ENCODE measurements at places on chromosomes 1 and 21.

DNA sequence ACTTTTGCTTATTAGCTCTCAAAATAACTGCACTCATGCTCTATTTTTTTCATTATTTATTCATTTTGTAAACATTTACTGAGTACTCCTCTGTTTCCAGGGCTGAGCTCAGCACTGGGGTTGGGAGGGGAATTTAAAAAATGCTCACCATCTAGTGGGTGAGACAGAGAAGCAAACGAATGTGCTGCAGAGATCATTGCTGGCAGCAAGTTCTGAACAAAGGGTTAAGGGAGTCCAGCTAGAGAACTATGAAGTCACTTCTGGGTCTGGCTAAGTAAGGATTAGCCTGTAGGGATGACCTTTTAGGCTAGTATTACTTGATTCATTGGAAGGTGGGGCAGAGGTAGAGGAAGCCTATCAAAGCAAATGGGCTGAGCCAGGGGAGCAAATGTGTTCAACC is 99.1 kb upstream of the ZNF644 start:
- no peak for DNase-seq

DNA sequence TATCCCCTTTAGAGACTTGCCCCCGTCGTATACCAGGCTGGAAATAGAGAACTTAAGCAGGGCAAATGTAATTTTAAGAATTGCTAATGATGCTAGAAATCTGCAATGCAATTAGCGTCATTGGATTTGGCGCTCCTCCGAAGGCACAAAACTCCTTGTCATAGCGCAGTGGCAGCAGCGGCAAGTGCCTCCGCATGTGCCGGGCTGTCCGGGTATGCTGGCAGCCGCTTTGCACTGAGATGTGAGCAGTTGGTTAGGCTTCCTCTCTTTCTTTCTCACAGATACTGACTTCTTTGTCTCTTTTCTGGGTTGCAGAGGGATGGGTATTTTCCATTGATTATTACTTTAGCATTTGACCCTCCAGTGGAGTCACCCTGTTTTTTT is 193.4 kb upstream of the LMO4 start:
- no peak for DNase-seq

DNA sequence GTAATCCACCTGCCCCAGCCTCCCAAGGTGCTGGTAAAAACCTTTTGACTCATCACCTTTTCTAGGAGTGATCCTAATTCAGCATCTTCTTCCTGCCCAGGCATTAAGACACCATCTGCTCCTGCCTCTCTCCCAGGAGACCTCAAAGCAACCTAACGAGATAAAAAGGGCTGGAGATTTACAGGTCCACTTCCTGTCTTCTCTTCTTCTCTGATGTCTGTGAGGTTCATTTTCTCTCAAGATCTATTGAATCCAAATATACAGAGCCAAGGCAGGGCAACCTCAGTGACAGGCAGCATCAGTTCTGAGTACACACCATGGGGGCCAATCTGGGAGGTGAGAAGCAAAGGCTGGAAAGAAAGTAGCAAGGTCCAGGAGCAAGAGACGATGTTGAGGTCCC is 219.4 kb downstream of the SETD4 start:
- DNase-seq, result no peak

GRCh38 chr1:154859151-154859785 is 10.8 kb downstream of the KCNN3 start:
- DNase-seq, result no peak

- DNase-seq, result no peak
These were observed 244.8 kb downstream of the DUSP10 start for GRCh38 chr1:221497046-221497445.

- DNase-seq, result no peak
These were observed 344.2 kb downstream of the RGS7 start for GRCh38 chr1:241012708-241013340.

GRCh38 chr1:37599940-37600339 is 4.2 kb upstream of the GNL2 start:
- DNase-seq, result no peak

GRCh38 chr1:47521034-47521881 is 83.4 kb downstream of the FOXD2 start:
- no peak for DNase-seq

DNA sequence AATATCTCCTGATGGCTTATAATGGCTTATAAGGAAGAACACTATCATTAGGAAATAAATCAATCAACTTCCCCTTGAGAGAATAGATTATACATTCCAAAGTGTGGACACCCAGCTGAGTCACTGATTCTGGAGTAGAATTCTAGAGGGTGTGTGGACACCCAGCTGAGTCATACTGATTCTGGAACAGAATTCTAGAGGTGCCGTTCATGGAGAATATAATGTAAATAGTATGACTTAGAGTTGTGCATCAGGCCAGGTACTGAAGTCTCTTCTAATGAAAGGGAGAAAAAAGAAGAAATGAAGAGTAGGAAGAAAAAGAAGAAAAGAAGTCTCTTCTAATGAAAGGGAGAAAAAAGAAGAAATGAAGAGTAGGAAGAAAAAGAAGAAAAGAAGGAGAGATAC is 2.4 kb upstream of the USP33 start:
- no peak for DNase-seq

GRCh38 chr1:117387060-117387633 is 19.9 kb downstream of the MAN1A2 start:
- DNase-seq, result no peak

DNA sequence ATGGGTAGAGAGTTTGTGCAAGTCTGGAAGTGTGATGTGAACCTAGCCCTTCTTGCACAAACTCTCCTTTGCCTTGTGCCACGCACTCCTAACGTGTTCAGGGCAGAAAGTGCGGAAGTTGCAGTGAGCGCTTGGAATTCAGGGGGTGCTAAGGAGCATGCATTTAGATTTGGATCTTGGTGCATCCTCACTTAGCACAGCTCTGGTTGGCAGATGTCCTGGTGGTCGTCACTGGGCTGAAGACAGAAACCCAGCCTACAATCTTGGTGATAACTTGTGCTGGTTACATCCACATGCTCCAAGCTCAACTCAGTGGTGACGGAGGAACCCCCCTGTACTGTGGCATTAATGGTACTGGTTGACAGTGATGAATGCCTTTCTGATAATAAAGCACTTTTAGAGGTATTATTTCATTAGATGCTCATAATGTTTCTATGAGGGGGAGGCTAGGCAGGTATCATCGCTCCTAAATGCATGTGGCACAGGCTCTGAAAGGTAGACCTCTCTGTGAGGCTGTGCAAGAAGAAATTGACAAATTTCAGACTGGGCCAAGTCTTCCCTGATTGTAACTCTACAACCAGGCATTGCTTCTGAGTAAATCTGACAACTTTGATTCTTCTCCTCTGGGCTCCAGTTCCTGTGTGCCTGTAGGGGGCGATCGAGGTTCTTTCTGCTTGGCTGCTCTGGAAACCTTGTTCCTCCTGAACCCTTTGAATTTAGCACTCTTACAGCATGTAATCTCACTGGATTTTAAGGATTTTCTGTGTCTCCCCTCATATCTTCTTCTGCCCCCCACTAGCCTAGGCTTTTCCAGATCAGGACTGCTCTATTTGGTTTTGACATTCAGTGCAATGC is 40.6 kb downstream of the MAPKAPK2 start:
- no peak for DNase-seq

DNA sequence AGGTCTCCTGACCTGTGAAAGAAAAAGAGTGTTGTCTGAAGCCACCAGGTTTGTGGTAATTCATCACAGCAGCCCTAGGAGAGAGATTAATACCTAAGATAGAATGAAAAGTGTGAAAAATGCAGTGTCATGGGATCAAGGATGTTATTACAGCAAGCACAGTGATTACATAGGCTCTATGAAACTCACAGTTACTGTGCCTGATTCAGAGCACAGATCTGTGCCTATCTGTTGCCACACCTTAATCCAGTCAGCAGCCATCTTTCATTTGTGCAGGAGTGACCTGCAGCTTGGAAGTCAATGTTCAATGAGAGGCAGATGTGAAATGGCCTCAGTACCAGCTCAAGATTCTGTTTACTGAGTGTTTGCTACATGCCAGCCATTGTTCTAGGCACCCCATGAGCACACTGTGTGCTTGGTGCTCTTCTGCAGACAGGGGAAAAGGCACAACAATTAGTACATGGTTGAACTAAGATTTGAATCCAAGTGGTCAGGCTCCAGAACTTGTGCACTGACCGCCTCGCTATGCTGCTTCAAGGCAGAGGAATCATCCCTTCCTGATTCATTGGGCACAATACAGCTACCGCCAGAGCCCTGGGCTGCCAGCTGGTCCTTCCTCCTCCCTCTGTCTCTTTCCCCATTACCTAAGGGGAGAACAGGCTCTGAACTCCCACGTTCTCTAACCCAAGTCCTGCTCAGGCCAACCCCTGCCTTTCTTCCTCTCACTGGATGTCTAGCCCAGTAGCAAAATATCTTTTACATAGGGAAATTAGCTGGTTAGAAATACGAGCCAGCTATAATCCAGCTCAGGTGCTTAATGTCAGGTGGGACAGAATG is 56.3 kb upstream of the NEK2 start:
- no peak for DNase-seq

Data from activated CD8-positive, alpha-beta memory T cell treated with anti-CD3 and anti-CD28 coated beads for 48 hours (primary cell).